Spinal cord (tissue), 10 donors: ENCODE measurements at places on chromosomes 16 and 17. TPM values are rescaled to one million over a fixed set of nuclear protein-coding genes. Genes with fewer than 3 reads are reported as not detected.

TNFRSF17 gene
- 0.22 TPM for total RNA-seq

GPR179 gene
- 1.3 TPM for total RNA-seq

CD300E gene
- total RNA-seq = 0.30 TPM

TOM1L2 gene
- 49.8 TPM for total RNA-seq

ASGR1 gene
- total RNA-seq = 8.2 TPM

EXOC3L1 gene
- total RNA-seq = 1.1 TPM

ANKS4B gene
- 0.11 TPM for total RNA-seq

DLG4 gene
- 50.6 TPM for total RNA-seq

WNT9B gene
- total RNA-seq = 0.99 TPM

WDR90 gene
- total RNA-seq = 31.9 TPM

SUZ12 gene
- 17.3 TPM for total RNA-seq

MFAP4 gene
- 137 TPM for total RNA-seq

KRT33B gene
- total RNA-seq = 0.20 TPM

CLEC18C gene
- total RNA-seq = 0.20 TPM

HOXB2 gene
- 10.2 TPM for total RNA-seq

DPEP3 gene
- total RNA-seq = 0.11 TPM
